Memory B cell (primary cell): ENCODE measurements at places on chromosomes 1 and 21.

GRCh38 chr21:29228306-29228705 is 70.4 kb upstream of the BACH1 start:
- H3K27ac ChIP-seq = peak overlapping the region; percentile 59
- no peak for DNase-seq
- H3K4me3 ChIP-seq = no peak overlapping the region
- H3K4me1 ChIP-seq = peaks cover 16% of the 10 kb centered on the region

DNA sequence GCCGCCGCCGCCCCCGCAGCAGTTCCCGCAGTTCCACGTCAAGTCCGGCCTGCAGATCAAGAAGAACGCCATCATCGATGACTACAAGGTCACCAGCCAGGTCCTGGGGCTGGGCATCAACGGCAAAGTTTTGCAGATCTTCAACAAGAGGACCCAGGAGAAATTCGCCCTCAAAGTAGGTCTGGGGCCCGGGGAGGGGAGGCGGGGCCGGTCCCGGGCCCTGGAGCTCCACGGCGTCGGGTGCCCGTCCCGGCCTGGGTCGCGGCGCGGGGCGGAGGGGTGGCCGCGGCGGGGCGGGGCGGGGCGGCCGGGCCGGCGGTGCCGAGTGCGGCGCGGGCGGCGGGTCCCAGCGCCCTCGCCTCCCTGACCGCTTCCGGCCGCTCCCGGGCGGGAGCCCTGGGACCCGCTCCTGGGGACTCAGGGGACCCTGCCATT is 646 bp downstream of the MAPKAPK2 start:
- peaks cover 60% of the 10 kb centered on the region for H3K4me1 ChIP-seq
- no peak for DNase-seq
- H3K4me3 ChIP-seq = peak overlapping the region; percentile 97
- peak overlapping the region; percentile 94 for H3K27ac ChIP-seq
- peaks cover 6% of the 10 kb centered on the region for H3K36me3 ChIP-seq
- no peaks in the 10 kb centered on the region for H3K27me3 ChIP-seq

GRCh38 chr1:20602851-20603450 is 14.1 kb downstream of the CDA start:
- H3K4me1 ChIP-seq = no peaks in the 10 kb centered on the region
- no peak for DNase-seq

- no peak for DNase-seq
- no peak overlapping the region for H3K27ac ChIP-seq
- H3K4me3 ChIP-seq = no peak overlapping the region
- no peaks in the 10 kb centered on the region for H3K36me3 ChIP-seq
Measured at GRCh38 chr21:24995216-24995615, 612.1 kb downstream of the MRPL39 start.

GRCh38 chr1:243507001-243507671 is 251.3 kb downstream of the SDCCAG8 start:
- no peak for DNase-seq
- H3K27me3 ChIP-seq = no peaks in the 10 kb centered on the region
- peaks cover 33% of the 10 kb centered on the region for H3K4me1 ChIP-seq
- peak overlapping the region; percentile 37 for H3K4me3 ChIP-seq

- H3K27me3 ChIP-seq = peaks cover 2% of the 10 kb centered on the region
- no peaks in the 10 kb centered on the region for H3K36me3 ChIP-seq
- H3K4me1 ChIP-seq = peaks cover 17% of the 10 kb centered on the region
- peak; percentile 38 for DNase-seq
- H3K4me3 ChIP-seq = peak overlapping the region; percentile 83
Measured at GRCh38 chr1:35577071-35577998, 4.2 kb downstream of the TFAP2E start.
